BE2C (cell line): ENCODE measurements at places on chromosomes 12 and 14.

- no peak for DNase-seq
Observed at GRCh38 chr12:106135075-106135474, 3.7 kb downstream of the NUAK1 start.

GRCh38 chr12:25301798-25302197 lies 51.1 kb upstream of the KRAS start:
- DNase-seq, result no peak

GRCh38 chr12:111393700-111394300 lies 11.9 kb upstream of the SH2B3 start:
- DNase-seq, result no peak

DNA sequence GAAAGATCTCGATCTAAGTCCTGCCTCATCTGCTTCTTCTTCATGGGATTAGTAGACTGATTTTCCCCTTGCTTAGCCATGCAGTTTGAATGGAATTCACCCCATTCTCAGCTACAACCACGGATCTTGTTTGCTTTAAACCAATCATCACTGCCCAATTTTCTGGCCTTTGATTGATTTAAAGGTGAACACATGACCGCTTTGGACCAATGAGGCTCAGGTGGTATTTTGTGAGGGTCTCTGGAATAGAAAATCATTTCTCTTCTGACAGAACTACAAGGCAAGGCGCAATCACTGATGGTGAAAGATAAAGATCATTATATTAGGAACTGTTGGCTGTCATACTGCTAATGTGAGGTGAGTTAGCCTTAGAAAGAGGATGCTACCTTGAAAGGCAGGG lies 213.0 kb upstream of the PLEKHG7 start:
- DNase-seq, result no peak

DNA sequence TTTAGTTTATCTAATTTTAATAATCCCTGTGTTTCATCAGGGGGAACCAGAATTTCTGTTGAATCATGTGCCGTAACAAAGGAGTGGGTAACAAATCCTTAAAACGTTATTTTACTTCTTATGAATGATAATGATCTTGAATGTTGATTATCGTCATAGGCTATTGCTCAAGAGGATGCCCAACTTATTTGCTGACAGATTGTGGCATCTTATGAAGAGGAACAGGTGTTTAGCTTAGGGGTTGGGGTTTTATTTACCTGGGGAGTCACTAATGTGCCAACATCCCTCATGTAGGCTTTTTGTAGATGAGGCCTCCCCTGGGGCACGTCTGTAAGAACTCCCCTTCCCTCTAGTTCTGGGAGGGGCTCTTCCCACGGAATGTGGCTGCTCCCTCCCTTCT lies 32.4 kb upstream of the TMX1 start:
- DNase-seq, result no peak

GRCh38 chr12:58980768-58981167 lies 60.5 kb upstream of the LRIG3 start:
- DNase-seq, result no peak

GRCh38 chr14:77172916-77173315 lies 8.7 kb upstream of the TMEM63C start:
- no peak for DNase-seq

GRCh38 chr12:12176402-12176801 lies 90.4 kb downstream of the LRP6 start:
- no peak for DNase-seq
